Hematopoietic multipotent progenitor cell (in vitro differentiated cells): ENCODE measurements at places on chromosomes 1 and 21. TPM values are rescaled to one million over a fixed set of nuclear protein-coding genes. Genes with fewer than 3 reads are reported as not detected.
A peak's percentile ranks its signal among the peaks of the same experiment; 100 is the strongest.

C1QA gene
- 0.27 TPM for total RNA-seq

GOLT1A gene
- 0.54 TPM for total RNA-seq

RAB42 gene
- 1.6 TPM for total RNA-seq

GRCh38 chr1:47926461-47926999, 70.7 kb downstream of the TRABD2B start:
- no peak for DNase-seq

DNA sequence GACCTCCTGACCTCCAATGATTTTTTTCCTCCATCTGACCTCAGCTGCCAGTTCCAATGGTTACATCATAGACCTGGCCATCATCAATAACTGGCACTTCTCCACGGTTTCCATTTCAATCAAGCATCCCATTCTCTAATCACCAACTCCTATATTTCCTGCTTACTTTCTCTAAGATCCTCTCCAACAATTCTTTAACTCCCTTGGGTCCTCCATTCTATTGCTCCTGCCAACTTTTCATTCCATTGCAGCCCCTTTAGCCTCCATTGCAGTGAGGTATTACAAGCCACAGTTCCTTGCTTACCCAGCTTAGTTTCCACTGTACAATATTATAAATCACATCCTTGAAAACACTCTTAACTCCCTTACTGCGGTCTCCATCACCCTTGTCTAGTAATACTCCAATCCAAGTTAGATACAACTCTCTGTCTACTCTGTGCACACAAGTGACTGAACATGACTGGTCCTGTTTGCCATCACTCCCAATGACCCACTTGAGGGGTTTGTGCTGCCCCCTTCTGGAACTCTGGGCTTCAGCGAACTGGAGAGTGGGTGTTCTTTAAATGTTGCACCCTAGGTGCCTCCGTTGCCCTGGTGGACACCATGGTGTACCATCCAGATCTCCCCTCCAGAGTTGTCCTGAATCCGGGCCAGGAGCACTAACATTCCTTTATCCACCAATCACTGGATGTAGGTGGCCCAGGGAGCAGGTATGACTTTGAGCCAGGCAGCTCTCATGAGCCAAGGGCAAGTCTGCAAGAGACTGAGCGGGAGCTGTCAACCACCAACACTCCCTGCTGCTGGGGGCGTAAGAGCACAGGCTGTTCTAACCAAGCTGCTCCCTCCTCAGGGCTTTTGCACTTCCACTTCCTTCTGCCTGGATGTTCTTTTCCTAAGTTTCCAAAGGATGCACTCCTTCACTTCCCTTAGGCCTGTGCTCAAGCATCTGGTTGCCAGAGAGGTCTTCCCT, 3.7 kb upstream of the FNDC7 start:
- peak; percentile 37 for DNase-seq

CELA3A gene
- total RNA-seq = not detected

DNA sequence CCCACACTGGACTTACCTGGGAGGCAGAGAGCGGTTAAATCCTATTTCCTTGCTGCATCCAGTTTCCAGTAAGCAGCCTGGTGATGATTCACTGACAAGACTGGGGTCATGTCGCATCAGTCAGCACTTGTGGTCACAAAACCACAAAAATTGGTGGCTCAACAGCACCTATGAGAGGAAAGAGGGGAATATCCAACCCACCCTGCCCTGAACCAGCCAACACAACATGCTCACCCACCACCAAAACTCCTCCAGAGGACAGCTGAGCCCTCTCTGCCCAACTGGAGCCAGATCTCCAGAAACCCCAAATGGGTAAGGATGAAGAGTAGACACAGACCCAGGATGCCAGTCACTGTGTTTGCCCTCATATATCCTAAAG, 64.0 kb downstream of the CD46 start:
- DNase-seq = no peak

DNA sequence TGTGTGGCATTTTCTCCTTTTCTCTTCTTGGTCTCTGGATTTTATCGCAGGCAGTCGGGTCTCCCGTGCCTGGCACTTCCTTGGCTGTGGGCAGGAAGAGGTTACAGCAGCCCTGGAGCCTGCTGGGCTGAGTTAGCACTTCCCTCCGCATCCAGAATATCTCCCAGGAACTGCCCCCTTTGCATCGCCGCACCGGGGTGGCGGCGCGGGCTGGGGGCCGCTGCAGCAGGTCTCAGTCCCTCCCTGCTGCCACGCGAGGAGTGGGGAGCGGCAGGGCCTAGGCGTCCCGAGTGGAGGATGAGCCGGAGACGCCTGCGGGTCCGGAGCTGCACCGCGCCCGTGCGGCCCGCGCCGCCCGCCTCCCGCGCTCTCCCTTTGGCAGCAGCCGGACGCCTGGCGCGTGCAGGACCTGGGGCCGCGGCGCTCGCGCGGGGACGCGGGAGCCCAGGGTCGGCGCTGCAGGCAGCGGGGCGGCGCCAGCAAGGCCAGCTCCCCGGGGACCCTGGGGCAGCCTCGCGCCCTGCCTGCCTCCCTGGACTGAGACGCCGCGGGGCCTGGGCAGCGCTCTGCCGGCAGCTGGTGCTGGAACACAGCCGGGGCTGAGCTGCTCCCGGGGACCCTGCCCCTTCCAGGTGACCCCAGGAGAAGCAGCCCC, 192.8 kb downstream of the PRDM2 start:
- DNase-seq = no peak

DNA sequence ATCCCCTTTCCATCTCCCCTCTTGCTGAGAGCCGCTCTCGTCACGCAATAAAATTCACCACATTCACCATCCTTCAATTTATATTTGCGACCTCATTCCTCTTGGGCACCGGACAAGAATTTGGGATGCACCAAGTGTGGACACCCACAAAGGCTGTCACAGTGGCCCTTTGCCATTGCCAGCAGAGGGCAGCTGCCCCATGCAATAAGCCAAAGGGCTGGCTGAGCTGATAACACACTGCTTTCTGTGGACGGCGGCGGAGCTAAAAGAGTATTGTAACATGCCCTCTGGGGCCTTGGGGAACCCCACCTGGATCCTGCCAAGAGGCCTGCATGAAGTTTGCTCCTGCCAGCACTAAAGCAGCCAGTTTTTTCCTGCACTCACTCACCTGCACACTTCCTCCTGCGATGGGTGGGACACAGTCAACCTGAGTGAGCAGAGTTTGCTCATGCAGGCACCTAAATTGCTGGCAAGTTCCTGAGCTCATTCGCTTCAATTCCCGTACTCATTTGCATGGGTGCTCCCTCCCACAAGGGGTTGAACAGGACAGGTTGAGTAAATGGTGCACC, 792.3 kb upstream of the ADAMTS5 start:
- no peak for DNase-seq

NBPF10 gene
- 1.6 TPM for total RNA-seq

MRPL24 gene
- total RNA-seq = 16.2 TPM

DNA sequence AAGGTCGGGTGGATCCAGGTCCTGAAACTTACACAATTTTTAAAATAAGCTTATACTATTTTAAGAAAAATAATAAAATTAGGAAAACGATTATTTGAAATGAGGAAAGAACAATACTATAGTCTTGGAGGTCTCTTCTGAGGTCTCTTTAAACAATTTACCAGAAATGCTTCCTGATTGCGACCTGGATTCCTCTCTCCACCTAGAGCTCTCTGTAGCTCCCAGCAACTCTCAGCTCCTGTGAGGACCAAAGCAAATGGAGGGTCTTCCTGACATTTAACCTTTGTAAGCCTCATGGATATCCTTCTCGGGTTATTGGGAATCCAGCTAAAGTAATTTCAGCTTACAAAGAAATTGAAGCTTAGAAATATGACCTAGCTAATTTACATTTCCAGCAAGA, 886 bp downstream of the BTBD8 start:
- DNase-seq = no peak

- DNase-seq = peak; percentile 69
Observed at GRCh38 chr1:233240829-233241682, 54.5 kb downstream of the PCNX2 start.

GRCh38 chr1:106746448-106747085, 309.9 kb upstream of the PRMT6 start:
- no peak for DNase-seq

- DNase-seq = peak; percentile 33
Observed at GRCh38 chr1:50976890-50977574, 7.0 kb downstream of the CDKN2C start.

- DNase-seq = no peak
Observed at GRCh38 chr1:202293569-202293968, 48.2 kb downstream of the UBE2T start.

DNA sequence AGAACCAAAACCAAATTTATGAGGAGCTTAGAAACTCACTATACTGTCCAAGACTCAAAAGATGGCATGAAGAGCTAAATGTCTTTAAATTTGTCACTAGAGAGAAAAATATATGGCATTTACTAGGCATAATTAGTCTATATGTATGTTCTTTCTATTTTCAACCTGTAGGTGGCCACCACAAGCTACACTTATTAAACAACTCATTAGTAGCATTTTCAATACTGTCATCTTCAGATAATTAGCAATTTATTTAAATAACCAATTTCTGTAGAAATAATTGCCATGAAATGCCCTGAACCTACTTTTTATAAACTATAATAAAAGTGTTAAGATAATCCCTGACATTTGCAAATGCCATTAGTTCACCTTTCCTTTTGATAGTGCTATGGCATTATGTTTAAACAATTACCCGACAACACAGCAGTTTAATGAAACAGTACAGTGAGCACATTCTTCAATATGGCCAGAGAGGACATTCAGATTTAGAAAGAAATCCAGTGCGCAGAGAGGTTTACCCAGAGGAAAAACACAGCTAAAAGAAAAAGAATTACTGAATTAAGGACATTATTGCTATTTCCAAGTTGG, 522.5 kb downstream of the PTBP2 start:
- DNase-seq = peak; percentile 30

- DNase-seq = no peak
Observed at GRCh38 chr1:59288046-59288445, 8.8 kb upstream of the FGGY start.

DNA sequence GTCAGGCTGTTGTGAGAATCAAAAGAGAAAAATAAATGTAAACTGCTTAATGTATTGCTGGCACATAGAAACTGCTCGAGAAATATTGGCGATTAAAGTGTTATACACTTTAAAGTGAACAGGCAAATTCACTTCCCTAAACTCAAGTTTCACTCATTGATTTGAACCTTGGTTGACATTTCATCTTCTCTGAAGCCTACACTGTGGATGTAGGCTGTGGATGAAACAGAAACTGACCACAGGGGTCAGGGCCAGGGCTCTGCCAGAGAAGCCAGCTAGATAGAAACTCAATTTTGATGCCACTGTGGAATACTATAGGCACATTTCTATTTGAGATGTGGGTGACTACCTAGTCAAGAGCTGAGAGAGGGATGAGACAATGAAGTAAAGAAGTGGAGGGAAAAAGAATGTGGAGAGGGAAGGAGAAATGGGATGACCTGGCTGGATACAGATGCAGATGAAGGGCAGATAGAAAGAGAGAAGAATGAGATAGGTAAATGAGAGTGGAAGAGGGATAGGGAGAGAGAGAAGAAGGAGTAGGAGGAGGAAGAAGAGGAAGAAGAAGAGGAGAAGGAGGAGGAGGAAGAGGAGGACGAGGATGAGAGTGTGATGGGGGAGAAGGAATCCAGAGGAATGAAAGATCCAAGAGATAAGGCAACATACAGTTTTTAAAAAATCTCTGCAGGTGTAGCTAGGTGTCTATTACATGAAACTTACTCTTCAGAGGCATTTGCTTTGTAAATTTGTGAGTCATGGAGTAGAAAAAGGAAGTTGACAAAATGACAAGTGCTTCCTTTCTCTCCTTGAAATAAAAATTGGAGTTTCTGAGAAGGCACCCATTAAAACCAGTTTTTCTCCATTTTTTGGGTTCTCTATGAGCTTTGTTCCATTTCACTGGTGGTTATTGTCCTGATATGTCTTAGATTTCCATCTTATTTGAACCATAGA, 17.4 kb upstream of the CD1D start:
- DNase-seq = no peak

DNA sequence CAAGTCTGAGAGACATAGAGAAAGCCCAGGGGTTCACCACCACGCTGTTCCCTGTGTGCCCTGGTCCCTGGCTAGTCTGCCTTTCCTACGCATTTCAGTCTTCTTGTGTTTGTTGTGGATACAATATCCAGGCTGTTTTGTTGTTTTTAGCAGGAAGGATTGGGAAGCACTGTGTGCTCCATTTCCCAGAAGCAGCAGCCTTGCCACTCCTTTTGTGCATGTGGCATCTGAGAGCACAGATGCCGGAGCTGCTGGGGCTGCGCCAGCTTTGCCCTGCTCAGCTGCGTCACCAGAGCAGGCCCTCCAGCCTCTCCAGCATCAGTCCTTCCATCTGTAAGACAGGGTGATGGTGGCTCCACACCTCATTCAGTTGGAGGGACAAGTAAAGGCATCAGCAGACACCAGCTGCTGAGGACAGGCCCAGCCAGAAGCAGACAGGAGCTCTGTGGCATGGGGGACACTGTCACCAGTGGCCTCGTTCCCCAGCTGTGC, 94.4 kb upstream of the COL6A1 start:
- no peak for DNase-seq

GRCh38 chr1:29793101-29793546, 556.8 kb downstream of the PTPRU start:
- DNase-seq = peak; percentile 88

RGS18 gene
- total RNA-seq = 8.6 TPM

DNA sequence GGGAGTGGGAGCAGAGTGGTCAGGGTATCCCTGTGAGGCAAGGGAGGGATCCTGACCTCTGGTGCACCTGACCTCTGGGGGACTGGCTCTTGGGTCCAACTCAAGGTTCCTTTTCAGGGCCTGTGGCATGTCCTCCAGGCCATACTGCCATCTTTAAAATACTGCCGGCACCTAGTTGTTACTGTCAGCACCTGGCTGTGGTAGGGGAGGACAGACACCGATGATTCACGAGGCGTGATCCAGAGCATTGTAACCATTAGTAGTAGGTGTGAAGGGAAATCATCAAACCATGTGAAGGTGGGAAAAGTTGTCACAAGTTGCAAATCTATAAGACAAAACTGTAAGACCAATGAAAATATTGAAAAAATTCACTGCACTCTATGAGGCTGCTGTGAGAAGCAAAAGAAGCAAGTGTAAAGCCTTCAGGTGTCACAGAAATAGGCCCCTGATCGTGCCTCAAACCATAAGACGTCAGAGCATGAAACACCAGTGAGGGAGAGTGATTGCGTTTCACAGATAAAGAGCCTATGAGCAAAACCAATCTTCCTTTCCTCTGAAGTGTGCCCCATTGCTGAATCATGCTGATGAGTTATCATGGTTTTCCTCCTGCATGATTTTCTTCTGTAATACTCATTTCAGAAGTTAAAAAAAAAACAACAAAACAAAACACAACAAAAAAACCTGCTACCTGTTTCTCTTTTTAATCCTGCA, 55.3 kb downstream of the CDC7 start:
- DNase-seq = peak; percentile 46

- no peak for DNase-seq
Observed at GRCh38 chr1:31366796-31367195, 6.1 kb downstream of the FABP3 start.

- DNase-seq = no peak
Observed at GRCh38 chr1:89708751-89709375, 75.9 kb downstream of the LRRC8C start.

F13B gene
- not detected for total RNA-seq

- no peak for DNase-seq
Observed at GRCh38 chr1:12697397-12697796, 18.5 kb upstream of the AADACL3 start.

- no peak for DNase-seq
Observed at GRCh38 chr1:94279038-94279437, 41.7 kb upstream of the ARHGAP29 start.
